ENCODE measurements at places on chromosomes 7 and 10.

DNA sequence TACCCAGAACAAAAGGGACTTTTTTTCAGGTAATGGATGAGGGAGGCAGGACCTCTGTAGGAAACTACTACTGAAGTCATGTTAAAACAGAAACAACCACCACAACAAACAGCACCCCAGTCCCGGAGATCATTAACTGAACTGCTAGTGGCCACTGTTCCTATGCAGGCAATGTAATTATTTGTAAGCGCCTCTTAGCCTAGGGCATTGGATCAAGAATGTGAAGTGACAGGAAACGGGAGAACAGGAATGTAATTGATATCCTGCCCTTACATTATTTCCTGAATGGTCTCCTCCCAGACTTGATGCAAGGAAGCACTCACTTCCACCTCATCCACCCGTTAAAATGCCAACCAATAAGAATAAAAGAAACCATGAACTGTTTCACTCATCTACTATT, 16.7 kb upstream of the GAD2 start:
- no peak for DNase-seq

DNA sequence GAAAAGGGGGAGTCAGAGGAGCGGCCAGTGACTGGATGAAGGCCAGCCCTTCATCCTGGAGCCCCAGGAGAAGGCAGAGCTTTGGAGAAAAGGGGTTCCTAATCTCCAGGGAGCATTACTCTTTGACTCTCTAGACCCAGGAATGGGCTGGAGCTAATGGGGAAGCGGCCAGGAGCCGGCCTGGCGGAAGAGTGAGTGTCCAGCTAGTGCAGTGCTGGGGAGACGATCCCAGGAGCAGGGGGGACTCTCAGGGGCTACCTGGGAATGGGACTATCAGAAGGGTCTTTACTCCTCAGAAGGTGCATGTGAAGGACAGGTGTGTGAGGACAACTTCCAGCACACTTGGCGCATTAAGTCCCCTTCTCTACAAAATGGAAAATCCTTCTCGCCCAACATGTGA, 2.4 kb upstream of the PAX2 start:
- DNase-seq: no peak

- DNase-seq: no peak
Observed at GRCh38 chr7:42025635-42026375, 211.2 kb downstream of the GLI3 start.

DNA sequence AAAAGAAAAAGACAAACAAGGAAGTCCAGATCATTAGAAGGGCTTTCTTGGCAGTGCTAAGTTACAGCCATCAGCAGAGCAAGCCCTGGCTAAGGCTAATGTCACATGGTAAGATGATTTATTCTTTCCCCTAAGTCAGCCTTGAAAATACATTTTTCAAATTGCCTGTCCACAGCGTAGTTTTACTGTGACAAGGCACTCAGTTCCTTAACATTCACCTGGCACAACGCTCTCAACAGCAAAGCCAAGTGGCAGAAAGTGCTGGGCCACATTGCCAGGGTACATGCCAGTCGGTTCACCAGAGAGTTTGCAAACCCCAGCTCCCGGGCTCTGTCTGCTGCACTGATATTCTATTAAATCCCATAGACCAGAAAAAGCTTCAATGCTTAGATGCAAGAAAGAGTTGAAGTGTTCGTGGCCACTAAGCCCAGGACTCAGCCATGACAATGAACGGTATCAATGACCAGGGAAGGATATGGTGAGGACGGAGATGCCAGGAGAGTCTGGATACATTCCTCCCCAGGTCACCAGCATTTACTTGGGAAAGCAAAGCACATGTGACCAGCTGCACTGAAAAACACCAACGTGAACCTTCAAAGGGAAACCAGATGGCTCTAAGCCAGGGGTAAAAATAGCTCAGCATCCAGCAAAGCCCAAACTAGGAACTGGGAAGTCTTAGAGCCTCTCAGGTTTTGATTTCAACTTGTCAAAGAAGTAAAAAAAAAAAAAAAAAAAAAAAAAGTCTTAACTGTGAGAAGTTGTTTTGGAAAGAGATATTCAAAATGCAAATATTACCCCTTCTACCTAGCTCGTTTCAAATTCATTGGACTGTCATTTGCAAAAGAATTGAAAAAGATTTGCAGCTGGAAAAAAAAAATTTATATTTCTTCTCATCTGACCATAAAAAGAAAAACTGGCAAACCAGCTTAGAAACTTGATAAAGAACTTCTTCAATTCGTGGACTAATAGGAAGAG, 23.9 kb upstream of the MPP7 start:
- DNase-seq: peak; percentile 68

GRCh38 chr10:114412907-114413797, 8.8 kb upstream of the AFAP1L2 start:
- no peak for DNase-seq

GRCh38 chr10:29332761-29333148, 43.9 kb downstream of the LYZL1 start:
- no peak for DNase-seq

DNA sequence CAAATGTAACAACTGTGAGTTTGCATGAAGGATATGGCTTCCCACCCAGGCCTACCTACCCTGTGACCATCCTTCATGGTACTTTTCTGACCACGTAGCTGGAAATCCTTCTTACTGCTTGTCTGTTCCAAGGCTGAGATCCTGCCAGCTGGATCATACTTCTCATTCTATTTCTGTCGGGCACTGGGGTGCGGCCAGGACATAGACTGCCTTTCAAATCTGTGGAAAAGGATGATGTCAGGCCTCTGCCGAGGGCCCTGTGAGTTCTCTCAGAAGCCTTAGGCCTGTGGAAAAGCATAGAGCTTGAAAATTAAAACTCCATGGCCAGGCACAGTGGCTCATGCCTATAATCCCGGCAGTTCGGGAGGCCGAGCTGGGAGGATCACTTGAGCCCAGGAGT, 10.0 kb downstream of the VWC2 start:
- DNase-seq: no peak

GRCh38 chr7:118855290-118855689, 630.8 kb downstream of the ANKRD7 start:
- DNase-seq: no peak

GRCh38 chr10:93915598-93915997, 21.8 kb downstream of the SLC35G1 start:
- no peak for DNase-seq

Data from muscle of arm (tissue), 14 donors.